AG08396 (cell line): ENCODE measurements at places on chromosomes 2 and 18.

DNA sequence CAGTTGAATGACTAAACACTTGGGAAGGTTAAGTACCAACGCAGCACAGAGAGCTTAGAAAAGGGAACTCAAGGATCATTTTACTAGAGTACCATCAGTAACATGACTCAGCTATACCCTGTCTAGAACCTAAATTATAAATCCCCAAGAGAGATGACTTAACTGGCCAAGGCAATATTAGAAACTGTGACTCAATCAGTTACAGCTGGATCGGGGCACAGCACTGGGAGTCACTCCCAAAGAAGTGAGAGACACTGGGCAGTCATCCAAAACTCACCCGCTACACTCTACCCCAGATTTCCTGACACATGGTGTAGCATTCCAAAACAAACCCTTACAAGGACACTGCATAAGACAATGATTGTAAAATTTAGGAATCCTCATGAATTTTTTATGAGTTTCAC, 17.7 kb downstream of the IWS1 start:
- peak; percentile 91 for DNase-seq

DNA sequence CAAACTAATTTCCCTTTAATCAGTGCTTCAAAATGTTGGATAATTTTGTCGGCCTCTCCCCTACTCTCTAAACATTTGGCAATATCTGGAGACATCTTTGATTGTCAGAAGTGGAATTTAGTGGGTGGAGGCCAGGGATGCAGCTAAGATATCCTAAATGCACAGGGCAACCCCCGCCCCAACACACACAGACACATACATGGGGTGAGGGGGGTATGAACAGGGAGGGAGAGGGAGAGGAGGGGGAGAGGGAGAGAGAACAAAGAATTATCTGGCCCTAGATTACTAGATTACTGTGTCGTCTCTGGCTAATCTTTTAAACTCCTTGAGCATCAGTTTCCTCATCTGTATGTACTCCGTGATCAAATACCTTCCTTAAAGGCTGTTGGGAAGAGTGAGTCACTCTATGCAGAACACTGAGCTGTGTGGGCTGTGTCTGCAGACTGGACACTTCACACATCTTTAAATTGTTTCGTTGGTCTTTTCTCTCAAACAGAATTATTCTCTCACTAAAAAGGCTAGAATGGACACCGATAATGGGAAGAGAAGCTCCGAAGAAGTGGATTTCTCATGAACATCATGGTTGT, 2.9 kb downstream of the RNF149 start:
- peak; percentile 49 for DNase-seq

- peak; percentile 39 for DNase-seq
Measured at GRCh38 chr2:46847726-46848412, 67.7 kb downstream of the MCFD2 start.

- DNase-seq, result no peak
Measured at GRCh38 chr2:197846777-197847176, 42.4 kb downstream of the PLCL1 start.

GRCh38 chr18:21481739-21482138, 118.8 kb downstream of the ESCO1 start:
- DNase-seq, result no peak

DNA sequence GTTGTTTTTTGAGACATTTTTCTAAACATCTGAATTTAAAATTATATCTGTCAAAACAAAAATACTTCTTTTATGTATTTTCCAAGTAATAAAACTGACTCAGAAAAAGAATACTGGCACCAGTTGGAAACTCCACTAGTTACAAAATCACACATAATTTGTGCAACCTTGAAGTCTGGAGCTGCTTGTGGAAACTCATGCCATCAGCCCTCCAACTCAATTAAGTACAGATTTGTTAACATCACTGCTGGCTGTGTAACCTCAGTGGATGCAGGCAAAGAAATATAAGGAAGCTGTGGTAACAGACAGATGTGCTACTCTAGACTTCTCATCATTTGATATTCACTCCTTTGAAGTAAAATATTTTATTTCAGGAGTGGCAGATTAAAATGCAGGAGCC, 30.0 kb upstream of the RAPH1 start:
- DNase-seq, result no peak

GRCh38 chr2:137369106-137369505, 595.2 kb upstream of the HNMT start:
- DNase-seq, result no peak

DNA sequence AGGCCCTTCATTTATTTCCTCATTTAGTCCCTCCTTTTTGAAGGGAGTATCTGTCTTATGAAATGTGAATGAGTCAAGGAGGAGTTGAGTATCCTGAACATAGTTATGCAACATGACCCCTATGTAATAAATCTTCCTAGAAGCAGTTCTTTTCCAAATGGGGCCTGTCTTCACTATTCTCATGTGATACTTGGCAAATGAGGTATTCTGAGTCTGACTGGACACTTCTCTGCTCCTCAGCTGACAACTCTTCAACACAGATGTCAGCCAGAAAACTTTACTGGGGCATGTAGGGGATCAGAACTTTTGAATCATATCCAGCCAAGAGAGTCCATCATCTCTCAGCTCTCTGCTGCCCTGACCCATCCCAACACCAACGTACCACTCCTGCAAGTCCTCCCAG, 291.6 kb downstream of the ZNF385B start:
- peak; percentile 16 for DNase-seq

DNA sequence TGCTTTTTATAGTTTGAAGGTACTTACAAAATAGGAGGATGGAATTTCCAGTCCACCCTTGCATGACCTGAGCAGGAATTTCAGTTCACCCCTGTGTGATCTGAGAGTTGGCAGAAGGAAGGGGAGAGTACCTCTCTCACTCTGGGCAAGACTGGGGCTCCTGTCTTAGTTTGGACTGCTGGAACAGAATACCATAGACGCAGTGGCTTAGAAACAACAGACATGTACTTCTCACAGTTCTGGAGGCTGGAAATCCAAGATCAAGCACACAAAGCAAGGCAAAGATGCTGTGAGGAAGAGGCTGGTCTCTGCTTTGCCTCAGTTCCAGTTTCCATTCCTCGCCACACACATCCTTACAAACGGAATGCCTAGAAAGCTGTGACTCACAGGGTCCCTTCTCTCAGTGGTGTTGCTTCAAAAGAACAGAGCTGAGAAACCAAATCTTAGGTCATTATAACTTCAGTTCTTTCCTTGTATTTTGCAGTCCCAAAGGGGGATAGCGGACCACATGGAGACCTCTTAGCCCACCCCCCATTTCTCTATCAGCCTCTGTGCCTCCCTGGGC, 108.8 kb upstream of the HAAO start:
- DNase-seq, result peak; percentile 55

- DNase-seq, result no peak
Measured at GRCh38 chr18:48195787-48196186, 213.4 kb downstream of the ZBTB7C start.

- no peak for DNase-seq
Measured at GRCh38 chr2:121796239-121796638, 40.8 kb downstream of the TSN start.

DNA sequence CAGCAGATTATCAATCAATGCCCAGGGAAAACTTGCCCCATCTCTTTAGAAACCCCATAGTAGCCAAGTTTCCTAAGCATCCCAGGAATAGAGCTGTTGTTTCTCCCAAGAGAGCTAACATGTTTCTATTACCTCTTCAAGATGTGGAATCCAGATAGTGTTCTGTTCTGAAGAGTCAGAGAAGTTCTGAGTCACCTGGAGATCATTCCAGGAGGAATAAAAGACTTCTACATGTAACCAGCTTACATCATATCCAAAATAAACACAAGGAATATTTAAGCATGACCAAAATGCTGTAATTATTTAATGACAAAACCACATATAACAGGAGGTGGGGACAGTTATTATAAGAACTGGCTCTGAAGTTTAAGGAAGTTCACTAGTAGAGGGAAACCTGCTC, 51.0 kb upstream of the GORASP2 start:
- DNase-seq, result no peak

GRCh38 chr18:8471372-8471771, 137.9 kb upstream of the RAB12 start:
- DNase-seq, result no peak

- DNase-seq, result no peak
Measured at GRCh38 chr2:160085662-160086061, 23.2 kb upstream of the PLA2R1 start.

DNA sequence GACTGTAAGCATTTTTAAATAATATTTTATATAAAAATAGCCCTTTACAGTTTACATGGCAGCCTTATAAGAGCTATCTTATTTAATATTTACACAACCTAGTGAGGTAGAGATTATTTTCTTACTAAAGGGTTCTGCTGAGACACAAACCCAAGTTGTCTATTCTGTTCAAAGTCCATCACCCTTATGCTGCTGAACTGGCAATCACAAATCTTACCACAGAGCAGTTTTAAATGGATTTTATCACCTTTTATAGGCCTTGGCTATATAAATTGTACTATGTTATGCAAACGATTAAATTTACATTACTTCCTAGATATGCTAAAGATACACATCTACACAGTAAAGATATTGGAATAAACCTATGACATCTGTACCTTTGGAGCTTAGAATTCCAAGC, 40.7 kb downstream of the RBM45 start:
- DNase-seq, result no peak

GRCh38 chr2:195468771-195469170, 188.3 kb upstream of the SLC39A10 start:
- DNase-seq, result no peak

- DNase-seq, result no peak
Measured at GRCh38 chr18:48938827-48939204, 11.9 kb downstream of the SMAD7 start.

GRCh38 chr2:189662669-189663226, 1.5 kb downstream of the ASNSD1 start:
- no peak for DNase-seq

DNA sequence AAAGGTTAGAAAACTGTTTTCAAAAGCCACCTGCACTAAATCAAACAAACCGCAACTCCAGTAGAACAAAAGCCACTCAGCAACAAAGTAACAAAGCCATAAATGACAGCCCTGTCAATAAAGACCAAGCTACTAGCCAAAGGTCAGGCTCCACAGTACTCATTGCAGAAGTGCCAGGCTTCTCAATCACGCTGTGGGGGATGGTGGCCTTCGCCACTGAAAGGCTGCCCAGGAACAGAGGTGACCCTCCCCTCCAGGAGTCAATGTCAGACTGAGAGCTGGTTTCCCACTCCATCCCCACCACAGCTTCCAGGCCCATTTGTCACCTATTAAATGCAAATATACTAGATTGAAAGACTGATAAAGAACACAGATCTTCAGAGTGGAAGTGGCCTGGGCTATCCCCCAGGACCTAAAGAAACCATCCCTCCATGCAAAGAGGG, 5.9 kb downstream of the ATP8B1 start:
- DNase-seq, result no peak

GRCh38 chr2:127887082-127887775, 1.5 kb upstream of the AMMECR1L start:
- DNase-seq, result no peak

DNA sequence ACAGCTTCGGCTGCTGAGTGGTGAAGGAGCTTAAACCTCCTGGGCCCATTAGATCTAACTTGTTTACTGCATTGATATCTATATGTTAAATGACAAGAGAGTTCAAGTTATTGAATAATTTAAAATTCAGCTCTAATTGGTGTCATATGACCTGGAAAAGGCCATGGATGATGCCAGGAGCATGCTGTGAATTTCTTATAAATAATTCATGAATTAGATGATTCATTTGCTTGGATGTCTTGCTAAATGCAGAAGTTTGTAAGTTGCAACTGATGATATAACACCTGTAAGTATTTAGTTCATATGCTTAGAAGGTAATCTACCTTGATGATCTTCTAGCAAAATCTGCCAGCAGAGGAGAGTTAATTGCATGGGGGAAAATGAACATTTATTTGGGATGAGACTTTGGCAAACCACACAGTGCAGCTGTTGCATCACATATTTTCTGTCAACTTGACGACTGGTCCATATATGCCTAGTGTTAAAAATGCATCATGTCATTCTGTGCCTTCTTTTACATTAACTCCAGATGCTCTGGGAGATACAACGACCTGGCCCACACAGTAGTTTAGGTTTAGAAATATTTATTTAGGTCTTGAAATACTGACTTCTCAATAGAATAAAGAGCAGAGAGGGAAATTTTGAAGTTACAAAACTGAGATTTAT, 226.3 kb downstream of the KIAA1328 start:
- DNase-seq, result no peak

DNA sequence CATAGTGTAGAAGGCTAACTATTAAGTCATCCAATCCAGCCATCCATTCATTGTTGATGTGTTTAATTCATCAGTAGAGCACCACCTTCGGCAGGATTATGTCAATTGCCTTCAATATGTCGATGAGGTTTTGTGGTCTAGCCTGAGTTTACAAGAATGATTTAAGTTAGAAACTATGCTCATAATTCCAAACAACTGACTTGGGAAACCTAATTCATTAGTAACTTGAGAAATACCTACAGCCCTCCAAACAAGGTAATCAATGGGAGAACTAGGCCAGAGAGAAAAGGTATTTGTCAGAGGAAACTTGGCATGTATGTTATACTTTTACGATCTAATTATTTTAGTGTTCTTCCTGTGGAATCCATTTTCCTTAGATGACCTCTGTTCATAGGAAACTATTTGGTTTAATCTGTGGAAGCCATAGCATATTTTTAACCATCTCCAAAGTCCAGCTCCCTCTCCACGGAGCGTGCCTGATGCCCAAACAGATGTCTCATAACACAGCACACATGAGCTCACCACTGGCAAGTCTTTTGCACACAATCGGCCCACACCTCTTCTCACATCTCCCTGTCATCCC, 148.5 kb downstream of the GFPT1 start:
- peak; percentile 72 for DNase-seq

DNA sequence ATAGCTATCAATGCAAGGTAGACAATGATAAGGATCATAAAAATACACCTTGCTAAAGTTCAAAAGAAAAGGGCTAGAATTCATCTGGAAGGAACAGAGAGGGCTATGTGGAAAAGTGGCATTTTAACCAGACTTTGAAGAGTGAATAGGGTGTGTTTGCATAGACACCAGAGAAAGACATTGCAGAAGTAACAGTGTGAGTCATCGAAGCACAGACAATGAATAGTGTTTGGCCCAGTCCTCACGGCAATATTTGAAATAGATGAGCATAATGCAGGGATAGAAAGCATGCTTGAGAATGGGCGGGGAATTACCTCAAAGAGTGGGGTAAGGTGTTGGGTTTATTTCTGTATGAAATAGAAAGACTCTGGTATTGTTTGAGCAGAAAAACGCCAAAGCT, 24.2 kb downstream of the MYT1L start:
- DNase-seq, result no peak
